H9 (cell line): ENCODE measurements at places on chromosomes 1 and 21.

DNA sequence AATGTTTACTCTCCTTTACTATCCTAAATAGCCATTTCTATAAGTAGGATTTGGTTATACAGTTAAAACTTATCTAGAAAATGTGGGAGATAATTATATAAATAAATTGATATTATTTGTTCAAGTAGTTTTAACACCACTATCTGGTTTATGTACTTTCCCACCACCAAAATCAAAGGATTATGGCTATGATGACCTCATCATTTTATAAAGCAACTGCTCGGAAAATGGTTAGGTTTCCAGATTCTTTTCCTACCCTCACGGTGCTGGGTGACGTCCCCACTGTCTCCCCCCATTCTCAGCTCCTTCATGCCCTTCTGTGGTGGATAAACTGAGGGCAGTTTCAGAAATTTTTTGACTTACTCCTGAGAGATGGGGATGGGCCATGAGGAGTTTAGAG is 1011.8 kb upstream of the ADGRL4 start:
- H3K27me3 ChIP-seq: no peaks in the 10 kb centered on the region
- H3K27ac ChIP-seq: no peak overlapping the region
- no peaks in the 10 kb centered on the region for H3K36me3 ChIP-seq
- H3K4me3 ChIP-seq: no peak overlapping the region
- DNase-seq: no peak
- H3K4me1 ChIP-seq: no peaks in the 10 kb centered on the region

GRCh38 chr1:200867018-200867811 is 5.6 kb upstream of the GPR25 start:
- H3K27ac ChIP-seq: no peak overlapping the region
- H3K4me3 ChIP-seq: no peak overlapping the region
- H3K4me1 ChIP-seq: no peaks in the 10 kb centered on the region
- no peaks in the 10 kb centered on the region for H3K27me3 ChIP-seq
- no peaks in the 10 kb centered on the region; the same call in 1 of the 2 replicates for H3K36me3 ChIP-seq

- H3K27me3 ChIP-seq: peaks cover 4% of the 10 kb centered on the region; the same call in 1 of the 2 replicates
- H3K4me3 ChIP-seq: peak overlapping the region; percentile 51; the same call in 1 of the 2 replicates
- H3K36me3 ChIP-seq: no peaks in the 10 kb centered on the region; the same call in 1 of the 3 replicates
- no peak for DNase-seq
Measured at GRCh38 chr1:156386949-156387869, 18.2 kb downstream of the RHBG start.

DNA sequence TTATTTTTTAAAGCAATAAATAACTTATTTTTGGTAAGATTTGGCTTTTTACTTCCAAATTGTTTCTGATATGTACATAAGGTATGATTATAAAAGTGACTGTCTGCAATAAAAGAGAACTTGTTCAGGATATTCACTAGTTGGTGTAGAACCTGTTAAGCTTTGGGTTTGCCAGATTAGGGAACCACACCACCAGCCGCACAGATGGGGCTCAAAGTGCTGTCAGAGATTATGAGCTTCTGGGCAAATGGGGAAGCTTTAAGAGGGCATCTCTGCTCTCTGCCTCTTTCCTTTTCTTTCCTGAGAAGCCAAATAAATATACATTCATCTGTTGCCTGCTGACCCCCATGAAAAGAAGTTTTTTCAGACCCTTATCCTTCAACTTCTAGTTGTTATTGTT is 25.4 kb downstream of the IVNS1ABP start:
- DNase-seq: no peak
- H3K36me3 ChIP-seq: peaks cover 3% of the 10 kb centered on the region; the same call in 2 of the 3 replicates
- no peak overlapping the region for H3K27ac ChIP-seq
- no peaks in the 10 kb centered on the region for H3K4me1 ChIP-seq
- no peaks in the 10 kb centered on the region for H3K27me3 ChIP-seq

GRCh38 chr1:43786960-43787359 is 79.6 kb downstream of the ST3GAL3 start:
- H3K36me3 ChIP-seq: no peaks in the 10 kb centered on the region
- DNase-seq: no peak
- H3K27ac ChIP-seq: no peak overlapping the region
- no peak overlapping the region for H3K4me3 ChIP-seq

- H3K27me3 ChIP-seq: peaks cover 44% of the 10 kb centered on the region
- peak overlapping the region; percentile 68 for H3K4me3 ChIP-seq
- no peak overlapping the region for H3K27ac ChIP-seq
Measured at GRCh38 chr1:94247138-94248094, 10.0 kb upstream of the ARHGAP29 start.

- DNase-seq: no peak
- no peaks in the 10 kb centered on the region for H3K27me3 ChIP-seq
- H3K36me3 ChIP-seq: no peaks in the 10 kb centered on the region
Measured at GRCh38 chr1:216430744-216431143, 7.5 kb upstream of the USH2A start.

- H3K4me1 ChIP-seq: no peaks in the 10 kb centered on the region
- H3K36me3 ChIP-seq: no peaks in the 10 kb centered on the region
- H3K27me3 ChIP-seq: no peaks in the 10 kb centered on the region
- no peak for DNase-seq
- no peak overlapping the region for H3K4me3 ChIP-seq
Measured at GRCh38 chr21:38400195-38400919, 97.9 kb downstream of the ERG start.

DNA sequence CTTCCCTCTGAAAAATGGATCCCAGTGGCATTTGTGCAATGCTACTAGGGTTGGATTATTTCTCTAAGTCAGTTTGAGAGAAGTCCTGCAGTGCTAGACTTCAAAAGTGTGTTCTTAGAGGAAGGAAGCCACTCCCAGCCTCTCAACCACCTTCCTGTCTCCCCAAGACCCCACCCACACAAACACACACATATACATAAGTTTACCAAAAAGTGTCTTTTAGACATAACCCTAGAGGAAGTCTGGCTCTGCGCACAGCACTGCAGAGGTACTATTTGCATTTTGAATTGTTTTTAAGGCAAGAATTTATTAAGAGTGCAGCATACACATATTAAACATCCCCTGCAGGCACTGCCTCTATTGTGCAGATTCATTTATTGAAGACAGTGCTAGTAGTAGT is 127.3 kb downstream of the HHIPL2 start:
- H3K27me3 ChIP-seq: no peaks in the 10 kb centered on the region
- H3K36me3 ChIP-seq: no peaks in the 10 kb centered on the region
- H3K4me1 ChIP-seq: no peaks in the 10 kb centered on the region
- no peak overlapping the region for H3K27ac ChIP-seq
- no peak overlapping the region for H3K4me3 ChIP-seq
- DNase-seq: no peak

- no peaks in the 10 kb centered on the region for H3K27me3 ChIP-seq
- H3K36me3 ChIP-seq: no peaks in the 10 kb centered on the region
- no peaks in the 10 kb centered on the region for H3K4me1 ChIP-seq
- DNase-seq: no peak
Measured at GRCh38 chr1:103218369-103218768, 110.0 kb upstream of the COL11A1 start.

GRCh38 chr1:25186161-25187007 is 45.9 kb downstream of the SYF2 start:
- no peak overlapping the region for H3K4me3 ChIP-seq
- H3K36me3 ChIP-seq: no peaks in the 10 kb centered on the region
- H3K27ac ChIP-seq: no peak overlapping the region
- no peak for DNase-seq
- no peaks in the 10 kb centered on the region for H3K27me3 ChIP-seq

DNA sequence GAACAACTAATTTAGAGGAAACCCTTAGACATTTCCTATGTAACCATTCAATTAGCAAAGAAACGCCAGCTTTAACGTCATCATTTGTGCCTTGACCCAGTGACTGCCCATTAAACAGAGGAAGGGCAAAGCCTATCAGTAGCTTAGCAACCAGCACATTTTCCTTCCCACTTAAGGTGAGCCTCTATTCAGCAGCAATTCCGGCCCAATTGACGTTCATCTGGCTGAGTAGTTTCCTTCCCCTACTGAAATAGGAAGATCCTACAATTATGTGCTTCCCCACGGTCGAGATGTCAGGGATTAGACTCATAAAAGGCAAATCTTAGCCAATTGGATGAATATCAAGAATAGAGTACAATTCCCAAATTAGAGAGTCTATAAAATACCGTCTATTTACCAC is 482.1 kb upstream of the ADAMTS5 start:
- no peak overlapping the region for H3K27ac ChIP-seq
- no peaks in the 10 kb centered on the region for H3K27me3 ChIP-seq
- H3K4me3 ChIP-seq: no peak overlapping the region
- no peaks in the 10 kb centered on the region for H3K36me3 ChIP-seq

- no peaks in the 10 kb centered on the region for H3K4me1 ChIP-seq
- no peak for DNase-seq
- no peak overlapping the region for H3K4me3 ChIP-seq
- H3K36me3 ChIP-seq: no peaks in the 10 kb centered on the region
- H3K27ac ChIP-seq: no peak overlapping the region
Measured at GRCh38 chr1:36494971-36495370, 12.3 kb upstream of the CSF3R start.

DNA sequence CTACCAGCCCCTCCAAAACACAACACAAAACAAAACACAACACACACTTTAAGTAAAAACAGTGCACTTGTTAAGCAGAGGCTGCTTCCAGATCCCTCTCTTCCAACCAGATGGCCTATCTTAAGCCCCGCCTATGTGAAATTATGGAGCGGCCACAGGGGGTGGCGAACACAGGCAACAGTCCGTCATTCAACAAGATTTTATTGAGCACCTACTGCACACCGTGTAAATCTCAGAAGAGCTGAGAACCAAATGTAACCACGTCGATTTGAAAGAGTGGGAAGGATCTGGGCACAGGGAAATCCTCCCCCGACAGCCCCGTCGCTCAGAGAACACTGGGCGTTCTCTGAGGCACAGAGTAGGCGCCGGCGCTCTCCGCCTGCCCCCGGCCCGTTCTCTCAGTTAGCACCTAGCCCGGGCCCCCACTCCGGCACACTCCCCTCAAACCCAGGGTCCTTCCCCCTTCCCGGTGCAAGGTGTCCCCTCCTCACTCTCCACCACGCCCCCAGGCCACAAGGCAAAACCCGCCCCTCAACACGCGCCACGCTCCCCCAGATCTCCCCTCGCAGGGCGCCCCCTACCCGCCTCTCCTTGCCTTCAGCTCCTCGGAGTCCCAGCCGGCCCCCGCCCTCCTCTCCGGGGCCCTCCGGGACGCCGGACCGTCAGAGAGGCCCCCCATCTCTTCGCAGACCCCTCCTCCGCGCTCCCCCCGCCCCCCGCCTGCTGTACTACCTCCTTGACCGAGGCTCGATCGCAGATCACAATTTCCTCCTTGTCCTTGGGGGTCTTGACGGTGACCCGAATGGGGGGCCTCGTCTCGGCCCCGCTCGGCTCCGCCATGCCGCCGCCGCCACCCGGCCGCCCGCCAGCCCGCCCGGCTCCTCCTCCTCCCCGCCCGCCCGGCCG is 483 bp downstream of the UBQLN4 start:
- H3K36me3 ChIP-seq: peaks cover 19% of the 10 kb centered on the region
- peak; percentile 86 for DNase-seq
- H3K4me1 ChIP-seq: 0 out of 2 replicates have a peak, but pooled peaks cover 2% of the 10 kb centered on the region
- H3K27ac ChIP-seq: no peak overlapping the region
- peak overlapping the region; percentile 98 for H3K4me3 ChIP-seq

DNA sequence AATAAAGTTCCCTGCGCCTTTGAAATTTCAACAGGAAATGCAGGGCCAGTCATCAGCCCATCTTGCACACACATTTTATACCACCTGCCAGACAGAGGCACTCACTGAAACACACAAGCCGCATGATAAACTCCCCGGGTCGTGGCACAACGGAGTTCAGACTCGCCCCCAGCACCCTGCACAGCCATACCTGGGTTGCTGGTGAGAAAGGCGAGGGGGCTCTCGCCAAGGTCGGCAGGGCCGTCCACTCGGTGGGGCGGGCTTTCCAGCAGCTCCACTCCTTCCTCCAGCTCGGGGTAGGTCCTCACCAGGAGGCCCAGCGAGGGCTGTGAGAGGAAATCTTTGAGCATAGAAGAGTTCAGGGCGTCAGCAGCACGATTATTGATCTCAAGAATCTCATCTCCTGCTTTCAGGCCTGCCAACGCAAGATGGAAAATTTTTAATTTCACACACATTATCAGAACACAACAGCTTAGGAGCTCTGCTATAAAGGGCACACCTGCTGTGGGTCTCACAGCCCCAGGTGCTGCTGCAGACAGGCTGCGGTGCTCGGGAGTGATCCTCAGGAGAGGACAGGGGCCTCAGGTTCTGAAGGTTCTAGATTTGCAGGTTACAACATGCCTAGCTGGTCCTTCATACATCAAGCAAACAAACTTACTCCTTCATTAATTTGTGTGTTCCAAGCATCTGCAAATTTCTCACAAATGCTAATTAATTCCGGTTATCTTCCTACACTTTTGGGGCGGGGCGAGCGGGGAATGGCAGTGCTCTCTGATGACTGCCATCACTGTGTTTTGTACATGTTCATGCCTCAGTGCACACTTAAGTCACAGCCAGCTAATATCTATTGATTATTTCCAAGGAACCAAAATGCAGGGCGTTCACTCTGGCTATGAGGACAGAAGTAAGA is 144.2 kb upstream of the KRTAP19-8 start:
- H3K4me3 ChIP-seq: no peak overlapping the region
- no peak for DNase-seq
- H3K27ac ChIP-seq: no peak overlapping the region
- H3K27me3 ChIP-seq: no peaks in the 10 kb centered on the region
- peaks cover 2% of the 10 kb centered on the region; the same call in 1 of the 2 replicates for H3K4me1 ChIP-seq
- peaks cover 10% of the 10 kb centered on the region for H3K36me3 ChIP-seq

DNA sequence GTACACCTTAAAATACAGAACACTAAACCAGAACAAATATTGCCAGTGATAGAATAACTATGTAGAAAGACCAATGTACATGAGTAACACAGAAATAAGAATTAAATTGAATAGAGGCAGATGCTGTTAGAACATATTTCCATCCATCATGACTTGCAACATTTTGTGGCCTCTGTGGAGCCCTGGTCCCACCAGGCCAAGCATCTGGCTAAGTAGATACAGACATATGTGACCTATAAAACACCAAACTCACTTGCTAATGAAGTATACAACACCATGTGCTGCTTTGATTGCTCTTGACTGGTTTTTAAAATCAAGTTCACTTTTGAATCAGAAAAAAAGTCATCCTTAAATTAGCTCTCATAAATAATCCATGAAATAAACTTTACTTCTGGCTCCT is 20.5 kb downstream of the SLC19A2 start:
- peaks cover 23% of the 10 kb centered on the region for H3K36me3 ChIP-seq
- H3K4me3 ChIP-seq: no peak overlapping the region
- no peaks in the 10 kb centered on the region for H3K27me3 ChIP-seq
- DNase-seq: no peak
- H3K27ac ChIP-seq: no peak overlapping the region

- no peak overlapping the region for H3K27ac ChIP-seq
- no peaks in the 10 kb centered on the region for H3K36me3 ChIP-seq
- H3K4me1 ChIP-seq: no peaks in the 10 kb centered on the region
- no peaks in the 10 kb centered on the region for H3K27me3 ChIP-seq
- H3K4me3 ChIP-seq: no peak overlapping the region
- DNase-seq: no peak
Measured at GRCh38 chr1:244945109-244945671, 80.8 kb upstream of the HNRNPU start.

GRCh38 chr1:241837416-241837815 is 10.6 kb upstream of the EXO1 start:
- no peak for DNase-seq
- H3K27ac ChIP-seq: no peak overlapping the region
- H3K27me3 ChIP-seq: no peaks in the 10 kb centered on the region
- H3K4me3 ChIP-seq: no peak overlapping the region

- H3K36me3 ChIP-seq: no peaks in the 10 kb centered on the region
- no peak overlapping the region for H3K27ac ChIP-seq
- DNase-seq: no peak
- no peaks in the 10 kb centered on the region for H3K27me3 ChIP-seq
Measured at GRCh38 chr1:217180443-217180842, 450.4 kb downstream of the GPATCH2 start.
